ENCODE measurements at places on chromosomes 1 and 21.

- no peak for DNase-seq
These were observed 32.6 kb downstream of the ESRRG start for GRCh38 chr1:216690603-216691002.

GRCh38 chr1:192973988-192974387 lies 85.2 kb downstream of the UCHL5 start:
- no peak for DNase-seq

GRCh38 chr1:173635116-173635515 lies at the start of gene TEX50:
Gene TEX50 (plus strand): TSS chr1:173635338. CDS start chr1:173635522, 184 bp downstream.
- no peak for DNase-seq

GRCh38 chr1:17826165-17826488 lies 71.0 kb downstream of the ACTL8 start:
- DNase-seq, result peak; percentile 47

- no peak for DNase-seq
These were observed 2.7 kb upstream of the COL6A2 start for GRCh38 chr21:46095083-46095719.

DNA sequence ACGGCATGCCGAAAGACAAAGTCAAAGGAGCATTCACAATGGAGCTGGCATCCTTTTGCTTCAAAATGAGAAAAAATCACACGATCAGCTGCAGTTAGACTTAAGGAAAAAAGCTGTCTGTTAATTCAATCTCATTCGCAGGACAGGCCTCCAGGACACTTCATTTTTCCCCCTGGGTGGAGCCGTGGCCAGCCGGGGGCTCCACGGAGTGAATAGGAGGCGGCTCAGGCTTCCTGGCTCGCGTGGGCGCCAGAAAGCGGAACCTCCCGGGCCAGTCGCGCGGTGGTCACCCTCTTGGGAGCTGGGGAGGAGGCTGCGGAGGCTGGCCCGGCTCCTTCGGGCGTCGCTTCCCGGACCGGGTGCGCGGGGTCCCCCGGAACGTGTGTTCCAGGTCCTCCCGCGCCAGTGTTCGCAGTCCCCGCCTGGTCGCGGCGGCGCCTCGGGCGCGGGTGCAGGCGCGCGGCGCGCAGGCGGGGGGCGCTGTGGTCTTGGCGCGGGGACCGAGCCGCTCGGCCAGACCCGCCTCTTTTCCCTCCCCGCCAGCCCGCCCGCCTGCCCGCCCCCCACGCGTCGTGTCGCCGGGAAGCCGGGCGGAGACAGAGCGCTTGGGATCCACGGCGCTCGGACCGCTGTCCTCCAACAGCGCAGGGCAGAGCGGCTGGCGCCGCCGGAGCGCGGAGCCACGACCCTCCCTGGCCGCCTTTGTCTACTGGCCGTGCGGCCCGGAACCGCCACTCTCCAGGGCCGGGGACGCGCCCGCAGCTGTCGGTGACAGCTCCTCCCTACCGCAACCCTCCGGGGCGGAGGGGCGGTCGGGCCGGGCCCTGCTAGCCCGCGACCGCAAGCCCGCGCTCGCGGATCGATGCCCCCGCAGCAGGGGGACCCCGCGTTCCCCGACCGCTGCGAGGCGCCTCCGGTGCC lies at the start of gene RHOU:
Gene RHOU, plus strand, starts transcription at position 599 of the 921 bp plus-strand sequence. Its CDS starts 264 bp downstream, at position 863.
- peak; percentile 64 for DNase-seq

GRCh38 chr1:219292341-219292740 lies 118.7 kb downstream of the LYPLAL1 start:
- no peak for DNase-seq

DNA sequence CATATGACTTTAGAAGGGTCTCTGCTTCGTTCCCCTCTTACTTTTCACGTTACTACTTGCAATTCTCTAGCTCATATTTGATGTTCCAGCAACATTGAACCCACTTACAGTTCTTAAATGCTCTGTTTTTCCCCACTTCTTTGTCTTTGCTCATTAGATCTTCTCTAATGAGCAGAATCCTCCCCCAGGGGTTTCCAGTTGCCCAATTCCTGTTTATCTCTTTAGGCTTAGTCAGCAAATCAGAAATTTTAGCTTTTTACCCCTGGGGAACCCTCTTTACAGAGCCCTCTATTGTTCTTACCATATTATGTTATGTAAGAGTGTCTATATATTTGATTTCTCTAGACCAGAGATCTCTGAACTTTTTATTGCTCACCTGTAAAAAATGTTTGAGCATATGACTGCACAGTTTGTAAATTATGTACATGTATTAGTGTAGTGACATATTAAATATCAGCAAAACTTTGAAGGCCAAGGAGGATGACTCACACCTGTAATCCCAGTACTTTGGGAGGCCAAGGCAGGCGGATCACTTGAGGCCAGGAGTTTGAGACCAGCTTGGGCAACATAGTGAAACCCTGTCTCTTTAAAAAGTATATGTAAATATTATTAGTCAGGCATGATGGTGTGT lies 71.4 kb downstream of the FNBP1L start:
- DNase-seq, result no peak

- DNase-seq, result no peak
These were observed 2.7 kb upstream of the CDC42BPA start for GRCh38 chr1:227321035-227321434.

DNA sequence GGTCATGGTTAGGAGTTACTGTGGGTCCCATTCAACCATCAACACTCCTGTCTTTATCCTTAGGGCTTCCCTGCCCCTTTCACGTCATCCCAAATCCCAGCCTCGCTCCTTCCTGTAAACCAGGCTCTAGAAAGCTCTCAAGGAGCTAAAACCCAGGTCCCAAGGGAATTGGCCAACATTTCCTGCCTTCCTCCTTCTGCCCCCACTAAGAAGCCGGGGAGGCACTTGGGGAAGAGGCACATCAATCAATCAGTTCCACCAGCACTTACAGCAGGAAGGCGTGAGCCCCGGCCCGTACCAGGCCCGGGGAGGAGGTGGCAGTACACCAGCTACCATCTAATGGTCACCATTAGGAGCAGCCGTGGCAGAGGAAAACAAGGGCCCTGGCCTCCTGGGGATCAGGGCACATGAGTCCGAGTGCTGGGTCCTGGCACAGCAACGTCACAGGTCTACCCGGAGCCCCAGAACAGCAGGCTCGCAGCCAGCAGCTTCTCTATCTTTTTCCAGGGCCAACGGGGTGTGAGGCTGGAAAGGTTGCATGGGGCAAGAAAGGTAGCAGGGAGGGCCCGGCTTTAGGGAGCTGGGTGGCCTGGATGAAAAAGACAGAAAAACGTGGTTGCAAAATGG lies 108.6 kb downstream of the CASZ1 start:
- no peak for DNase-seq

DNA sequence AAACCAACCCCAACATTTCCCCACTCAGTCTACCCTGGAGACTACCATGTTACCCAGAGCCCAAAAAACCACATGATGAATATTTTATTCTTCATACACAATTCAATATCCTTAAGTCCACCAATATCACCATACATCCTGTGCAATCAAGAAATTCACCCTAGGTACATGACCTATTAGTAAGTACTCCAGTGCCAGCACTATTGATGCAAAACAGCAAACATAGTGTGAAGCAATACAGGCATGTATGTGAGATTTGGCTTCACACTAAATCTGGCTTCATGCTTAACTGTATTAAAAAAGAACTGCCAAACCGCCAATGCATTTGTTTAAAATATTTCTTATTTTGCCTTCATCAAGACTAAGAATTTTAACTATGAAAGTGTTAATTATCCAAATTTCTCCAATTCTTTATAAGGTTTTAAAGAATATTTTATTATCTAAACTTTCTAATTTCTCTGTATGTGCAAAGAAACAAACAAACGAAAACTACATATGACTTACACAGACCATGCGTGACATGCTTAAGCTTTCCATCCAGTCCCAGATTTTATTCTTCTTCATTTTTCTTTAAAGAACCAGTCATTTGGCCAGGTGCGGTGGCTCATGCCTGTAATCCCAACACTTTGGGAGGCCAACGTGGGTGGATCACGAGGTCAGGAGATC lies 22.4 kb upstream of the TMEM125 start:
- DNase-seq, result no peak
